ENCODE measurements at places on chromosomes 2 and 18. TPM values are rescaled to one million over a fixed set of nuclear protein-coding genes. Genes with fewer than 3 reads are reported as not detected.

RAB6C gene
- not detected for total RNA-seq

MATN3 gene
- total RNA-seq = not detected

TWIST2 gene
- not detected for total RNA-seq

NGEF gene
- not detected for total RNA-seq

KYNU gene
- 1.2 TPM for total RNA-seq

DNA sequence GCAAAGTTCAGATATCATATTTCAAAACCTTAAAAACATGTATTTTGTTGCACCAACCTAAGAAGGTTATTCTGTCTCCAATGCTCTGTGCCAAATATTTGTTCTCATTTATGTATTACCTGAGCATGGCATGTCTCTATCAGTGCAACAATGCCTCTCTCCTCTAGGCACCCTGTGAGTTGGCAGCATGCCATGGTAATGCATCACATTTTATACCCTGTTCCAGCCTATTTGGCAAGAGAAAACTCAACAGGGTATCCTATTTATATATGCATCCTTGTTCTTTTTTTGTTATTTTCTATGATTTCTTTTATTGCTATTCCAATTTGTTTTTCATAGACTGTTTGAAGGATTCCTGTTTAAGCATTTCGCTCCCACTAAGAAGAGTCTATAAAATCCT is 126.3 kb upstream of the NRXN1 start:
- no peaks in the 10 kb centered on the region for H3K27me3 ChIP-seq
- no peak overlapping the region for H3K27ac ChIP-seq
- no peaks in the 10 kb centered on the region for H3K4me1 ChIP-seq
- DNase-seq = no peak
- no peaks in the 10 kb centered on the region for H3K36me3 ChIP-seq

DNA sequence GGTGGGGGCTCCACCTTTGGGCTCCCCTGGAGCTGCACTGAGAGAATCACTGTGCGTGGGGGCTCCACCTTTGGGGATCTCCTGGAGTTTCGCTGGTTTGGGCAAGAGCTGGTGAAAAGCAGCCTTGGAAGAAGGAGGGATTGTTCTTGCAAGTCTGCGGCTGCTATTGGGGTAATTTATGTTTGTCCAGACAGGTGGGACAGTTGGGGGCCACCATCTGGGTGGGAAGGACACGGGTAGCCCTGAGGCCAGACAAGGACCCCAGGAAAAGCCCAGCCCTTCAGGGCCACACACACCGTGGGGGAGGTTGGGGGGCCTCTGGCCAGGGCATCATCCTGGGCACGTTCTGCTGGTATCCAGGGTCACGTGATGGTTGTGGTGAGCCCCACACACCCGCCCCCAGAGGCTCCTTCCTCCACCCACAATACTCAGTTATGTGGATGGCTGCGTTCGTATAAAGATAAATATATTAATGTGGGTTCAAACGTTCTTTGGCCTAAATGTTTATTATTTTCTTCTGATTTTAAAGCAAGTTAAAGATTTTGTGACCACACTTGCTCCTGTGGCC is 47.7 kb downstream of the TPO start:
- no peak overlapping the region for H3K4me3 ChIP-seq
- H3K36me3 ChIP-seq = no peaks in the 10 kb centered on the region
- H3K27ac ChIP-seq = no peak overlapping the region
- DNase-seq = no peak
- H3K4me1 ChIP-seq = peaks cover 3% of the 10 kb centered on the region

- H3K4me1 ChIP-seq = no peaks in the 10 kb centered on the region
- no peak overlapping the region for H3K4me3 ChIP-seq
- H3K27me3 ChIP-seq = no peaks in the 10 kb centered on the region
- no peak for DNase-seq
These were observed 339.4 kb downstream of the CMPK2 start for GRCh38 chr2:6526093-6526824.

GRCh38 chr18:61931654-61932379 is 39.0 kb upstream of the RNF152 start:
- H3K27ac ChIP-seq = no peak overlapping the region
- H3K27me3 ChIP-seq = peaks cover 8% of the 10 kb centered on the region
- H3K4me1 ChIP-seq = peaks cover 5% of the 10 kb centered on the region
- peaks cover 12% of the 10 kb centered on the region for H3K36me3 ChIP-seq
- H3K4me3 ChIP-seq = no peak overlapping the region

DNA sequence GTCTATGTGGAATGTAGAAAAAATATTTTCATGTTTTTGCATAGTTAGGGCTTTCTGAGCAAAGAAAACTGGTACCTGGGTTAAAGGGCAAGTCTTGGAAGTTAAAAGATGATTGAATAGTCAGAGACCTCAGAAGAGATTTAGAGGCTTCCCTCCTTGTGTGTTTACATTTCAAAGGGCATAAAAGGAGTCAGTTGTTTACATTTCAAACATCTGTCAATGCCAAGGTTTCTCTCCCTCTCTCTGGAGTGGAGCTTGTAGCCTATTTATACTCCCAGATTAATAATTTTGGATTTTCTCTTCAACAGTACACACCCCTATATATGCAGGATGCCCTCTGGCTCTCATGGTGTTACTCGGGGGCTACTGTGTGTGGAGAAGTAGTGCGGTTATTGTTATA is 8.6 kb downstream of the M1AP start:
- DNase-seq = no peak
- H3K27ac ChIP-seq = no peak overlapping the region
- H3K36me3 ChIP-seq = no peaks in the 10 kb centered on the region
- peaks cover 9% of the 10 kb centered on the region for H3K27me3 ChIP-seq

- H3K4me3 ChIP-seq = no peak overlapping the region
- no peaks in the 10 kb centered on the region for H3K4me1 ChIP-seq
- H3K36me3 ChIP-seq = no peaks in the 10 kb centered on the region
- H3K27me3 ChIP-seq = peaks cover 19% of the 10 kb centered on the region
- DNase-seq = no peak
- H3K27ac ChIP-seq = no peak overlapping the region
These were observed 120.2 kb downstream of the CELF4 start for GRCh38 chr18:37445368-37445767.

Data from naive thymus-derived CD8-positive, alpha-beta T cell (primary cell).